ENCODE measurements at places on chromosomes 3 and 15. TPM values are rescaled to one million over a fixed set of nuclear protein-coding genes. Genes with fewer than 3 reads are reported as not detected.
A peak's percentile ranks its signal among the peaks of the same experiment; 100 is the strongest.

GRCh38 chr3:59920822-59921221 lies 871.0 kb upstream of the CFAP20DC start:
- DNase-seq, result no peak

- DNase-seq, result peak; percentile 98
Measured at GRCh38 chr15:52103217-52104207, 9.1 kb downstream of the BCL2L10 start.

Gene CD200
- 6.9 TPM for polyA plus RNA-seq

GRCh38 chr3:149319750-149320149 lies 13.7 kb downstream of the TM4SF18 start:
- no peak for DNase-seq

- DNase-seq, result no peak
Measured at GRCh38 chr3:112128843-112129727, 4.0 kb downstream of the GCSAM start.

- peak; percentile 4 for DNase-seq
Measured at GRCh38 chr3:167350245-167350862, 29.7 kb downstream of the ZBBX start.

DNA sequence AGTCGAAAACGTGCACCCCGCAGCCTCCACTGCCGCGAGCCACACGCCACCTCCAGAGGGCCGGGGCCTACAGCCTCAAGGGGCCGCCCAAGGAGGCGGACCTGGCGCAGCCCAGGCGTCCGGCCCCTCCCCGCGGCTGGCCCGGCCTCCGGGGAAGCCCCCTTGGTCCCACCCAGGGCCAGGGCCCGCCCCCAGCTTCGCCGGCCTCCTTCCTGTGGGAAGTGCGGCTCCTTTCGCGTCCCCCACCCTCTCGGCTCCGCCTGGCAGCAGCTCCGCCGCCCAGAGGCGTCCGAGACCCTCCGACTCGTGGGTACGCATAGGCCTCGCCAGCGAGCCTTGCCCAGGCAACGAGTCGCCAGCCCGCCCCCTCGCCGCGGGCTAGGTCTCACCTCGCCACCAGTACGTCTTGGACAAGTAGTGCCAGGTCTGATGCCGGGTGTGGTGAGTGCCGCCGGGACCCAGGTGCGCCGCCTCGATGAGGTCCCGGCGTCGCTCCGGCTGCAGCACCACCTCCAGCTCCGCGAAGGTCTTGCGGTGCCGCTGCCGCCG lies 642 bp downstream of the ZBTB11 start:
- DNase-seq, result peak; percentile 95

DNA sequence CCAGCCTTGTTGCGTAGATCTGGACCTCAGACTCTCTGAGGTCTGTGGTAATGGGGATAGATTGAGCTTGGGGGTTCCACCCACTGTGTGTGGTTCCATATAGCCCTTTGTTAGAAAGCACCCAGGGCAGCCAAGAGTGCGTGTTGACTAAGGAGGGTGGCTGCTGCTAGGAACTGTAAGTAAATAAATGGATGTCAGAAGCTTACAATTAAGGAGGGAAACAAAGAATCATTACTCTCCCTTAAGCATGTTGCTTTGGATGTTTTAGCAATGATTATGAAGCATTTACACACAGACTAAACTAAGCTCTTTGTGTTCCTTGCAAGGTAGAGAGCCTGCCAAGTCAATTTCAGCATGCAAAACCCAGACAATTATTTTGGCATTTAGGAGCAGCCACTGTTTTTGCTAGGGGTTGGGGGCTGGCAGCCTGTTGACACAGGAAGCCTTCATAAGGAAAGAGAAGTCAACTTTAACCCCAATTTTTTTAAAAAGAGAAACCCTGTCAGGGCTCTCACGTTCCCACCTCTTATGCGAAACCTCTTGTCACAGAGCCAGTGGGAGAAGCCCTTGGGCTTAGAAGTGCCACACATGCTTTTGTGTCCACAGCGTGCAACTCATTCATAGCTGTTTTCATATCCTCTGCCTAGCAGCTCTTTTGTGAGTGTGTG lies 127.8 kb downstream of the CMSS1 start:
- DNase-seq, result peak; percentile 33

Gene ALG1L2
- not detected for polyA plus RNA-seq

GRCh38 chr3:16052964-16053363 lies 121.5 kb upstream of the GALNT15 start:
- DNase-seq, result no peak

Gene GOLGB1
- polyA plus RNA-seq, result 7.4 TPM

Gene TTLL13
- polyA plus RNA-seq, result 0.04 TPM

- no peak for DNase-seq
Measured at GRCh38 chr3:146524961-146525360, 19.4 kb downstream of the PLSCR1 start.

- no peak for DNase-seq
Measured at GRCh38 chr3:66224220-66224619, 3.4 kb downstream of the SLC25A26 start.

GRCh38 chr3:49634736-49635135 lies 39.4 kb upstream of the APEH start:
- DNase-seq, result no peak

GRCh38 chr3:38575279-38575843 lies 74.1 kb downstream of the SCN5A start:
- no peak for DNase-seq

Gene TMEM45A
- 8.6 TPM for polyA plus RNA-seq

GRCh38 chr15:78671626-78672211 lies 30.7 kb upstream of the CHRNB4 start:
- DNase-seq, result no peak

DNA sequence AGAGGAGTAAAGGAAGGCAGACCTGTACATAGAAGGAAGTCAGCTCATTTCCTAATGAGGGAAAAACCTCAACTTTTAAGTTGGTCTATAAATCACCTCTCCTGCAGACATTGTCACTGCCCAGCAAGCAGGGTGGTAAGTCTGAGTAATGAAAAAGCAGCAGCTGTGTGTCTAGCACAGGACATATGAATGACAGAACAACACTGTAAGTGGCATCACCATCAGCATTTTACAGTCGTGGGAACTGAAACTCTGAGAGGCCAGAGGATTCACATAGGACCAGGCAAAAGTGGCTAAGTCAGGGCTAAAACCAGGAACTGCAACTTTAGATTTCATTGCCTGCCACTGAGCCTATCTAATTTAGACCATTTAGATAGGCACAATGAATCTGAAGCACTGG lies 235.6 kb downstream of the CLSTN2 start:
- DNase-seq, result no peak

Gene MESP1
- 1.0 TPM for polyA plus RNA-seq

Gene SUCNR1
- not detected for polyA plus RNA-seq

- DNase-seq, result peak; percentile 85
Measured at GRCh38 chr3:141441381-141442364, 45.2 kb upstream of the RASA2 start.

Gene CYP8B1
- polyA plus RNA-seq, result not detected

Gene LSMEM2
- not detected for polyA plus RNA-seq

Gene GAP43
- not detected for polyA plus RNA-seq

Gene CDAN1
- polyA plus RNA-seq, result 6.5 TPM

Gene ZNF502
- 1.0 TPM for polyA plus RNA-seq

DNA sequence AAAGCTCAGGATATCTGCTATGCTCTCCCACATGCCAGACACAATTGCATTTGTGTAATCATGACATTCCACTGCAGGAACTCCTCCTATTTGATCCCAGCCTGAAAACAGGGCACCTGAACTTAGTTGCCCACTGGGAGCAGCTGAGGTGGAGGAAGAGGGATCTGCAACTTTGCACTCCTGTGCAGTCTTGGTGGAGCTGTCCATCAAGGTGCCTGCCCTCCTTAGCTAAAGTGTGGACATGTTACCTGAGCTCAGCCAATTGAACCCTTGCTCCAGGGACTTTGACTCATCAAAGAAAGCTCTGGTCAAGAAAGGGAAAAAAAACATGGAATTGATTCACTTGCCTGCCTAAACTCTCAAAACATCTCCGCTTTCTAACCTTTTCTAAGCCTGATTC lies 33.3 kb upstream of the TUBGCP5 start:
- DNase-seq, result no peak

DNA sequence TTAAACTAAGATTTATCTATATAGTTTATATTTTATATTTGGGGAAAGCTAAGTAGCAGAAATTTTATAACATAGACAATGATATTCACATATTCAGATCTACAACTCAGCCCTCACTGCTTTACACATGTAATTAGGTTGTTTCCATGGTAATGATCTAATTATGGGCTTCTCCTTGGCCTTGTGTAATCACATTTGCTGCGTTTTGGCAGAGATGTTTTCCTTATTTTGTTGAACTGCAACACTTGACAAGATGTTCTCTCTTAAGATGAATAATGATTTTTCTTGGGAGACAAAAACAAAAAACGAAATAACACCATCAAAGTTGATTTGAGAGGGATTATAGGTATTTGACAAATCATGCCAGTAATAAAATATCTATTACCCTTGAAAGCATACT lies 635.6 kb upstream of the TBL1XR1 start:
- DNase-seq, result no peak

DNA sequence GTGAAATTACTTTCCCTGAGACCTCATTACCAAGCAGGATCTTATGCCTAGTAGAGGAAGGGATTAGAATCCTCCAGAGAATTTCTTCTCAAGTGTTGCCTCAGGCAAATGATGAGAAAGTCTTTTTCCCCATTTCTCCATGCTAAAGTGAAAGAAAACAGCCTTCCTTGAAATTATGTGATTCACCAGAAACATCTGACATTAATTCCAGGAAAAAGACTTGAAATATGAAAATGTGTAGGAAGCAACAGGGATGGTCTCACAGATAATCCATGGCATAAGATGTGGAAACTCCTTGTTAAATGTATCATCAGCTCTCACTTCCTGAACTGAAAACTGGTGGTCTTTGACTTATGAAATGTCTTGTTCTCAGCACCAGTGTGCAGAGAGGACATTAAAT lies 17.9 kb upstream of the ABI3BP start:
- DNase-seq, result no peak

- no peak for DNase-seq
Measured at GRCh38 chr3:152676810-152677379, 158.0 kb upstream of the P2RY1 start.

GRCh38 chr15:39471785-39472574 lies 108.9 kb upstream of the THBS1 start:
- no peak for DNase-seq

Gene DYNC1LI1
- 12.0 TPM for polyA plus RNA-seq

Gene STAB1
- polyA plus RNA-seq, result 413 TPM

GRCh38 chr3:30124435-30125370 lies 481.7 kb upstream of the TGFBR2 start:
- no peak for DNase-seq

- DNase-seq, result no peak
Measured at GRCh38 chr3:123346021-123346420, 102.9 kb downstream of the ADCY5 start.

- no peak for DNase-seq
Measured at GRCh38 chr15:74212494-74212893, 9.9 kb upstream of the STRA6 start.

GRCh38 chr3:123034996-123035395 lies 7.4 kb upstream of the SEMA5B start:
- no peak for DNase-seq

DNA sequence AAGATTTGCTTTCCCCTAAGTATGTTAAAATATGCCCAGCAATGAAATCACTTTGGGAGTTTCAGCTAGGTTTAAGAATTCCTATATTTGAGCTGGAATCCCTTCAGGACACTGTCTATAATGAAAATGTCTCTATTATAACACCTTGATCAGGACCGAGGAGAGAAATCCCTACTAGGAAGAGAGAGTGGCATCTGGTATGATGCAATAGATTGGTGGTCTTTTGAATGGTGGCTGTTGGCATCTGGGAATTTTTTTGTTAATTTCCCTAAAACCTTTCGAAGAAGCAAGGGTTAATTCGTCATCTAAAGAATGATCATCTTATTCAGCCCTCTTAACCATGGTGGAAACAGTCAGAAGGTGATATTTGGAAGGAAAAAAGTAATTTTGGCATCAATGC lies 43.0 kb downstream of the TIGIT start:
- DNase-seq, result no peak

DNA sequence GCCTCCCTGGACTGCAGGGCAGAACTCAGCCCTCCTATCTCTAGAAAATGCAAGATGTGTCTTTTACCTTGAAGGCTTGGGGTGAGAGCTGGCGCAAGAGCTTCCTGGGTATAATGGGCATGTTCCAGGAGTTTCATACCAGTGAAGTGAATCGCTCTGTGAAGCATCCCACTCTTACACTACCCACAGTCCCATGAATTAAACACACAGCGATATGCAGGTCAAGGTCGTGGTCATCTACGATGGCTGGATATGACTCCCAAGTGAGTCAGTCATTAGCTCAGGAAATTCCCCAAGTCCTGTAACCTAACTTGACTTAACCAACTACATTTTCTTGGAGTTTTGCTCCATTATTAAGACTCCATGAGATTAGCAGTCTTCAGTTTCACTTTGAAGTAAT lies 439.7 kb downstream of the NTRK3 start:
- DNase-seq, result peak; percentile 66

DNA sequence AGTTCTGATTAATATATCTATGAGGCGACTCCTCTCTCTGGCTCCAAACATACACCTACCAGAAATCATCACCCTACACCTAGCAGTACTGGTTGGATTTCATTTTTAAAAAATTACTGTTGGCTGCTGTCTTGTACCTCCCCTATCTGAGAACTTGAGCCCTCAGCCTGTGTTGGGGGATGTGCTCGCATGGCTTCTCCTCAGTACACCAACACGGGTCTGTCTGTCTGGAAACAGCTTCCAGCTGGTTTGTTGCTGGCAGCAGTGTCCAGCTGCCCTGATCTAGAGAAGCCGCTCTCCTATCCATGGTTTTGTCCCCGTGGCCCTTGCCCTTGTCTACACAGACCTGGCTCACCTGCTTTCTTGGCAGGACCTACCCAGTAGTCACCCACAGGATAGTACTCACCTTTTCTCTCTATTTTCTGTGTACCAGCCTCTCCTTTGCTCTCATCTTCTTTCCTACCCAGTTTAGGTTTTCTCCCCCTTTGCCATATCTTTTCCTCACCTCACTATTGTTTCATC lies 43.2 kb upstream of the NEDD4 start:
- DNase-seq, result no peak

DNA sequence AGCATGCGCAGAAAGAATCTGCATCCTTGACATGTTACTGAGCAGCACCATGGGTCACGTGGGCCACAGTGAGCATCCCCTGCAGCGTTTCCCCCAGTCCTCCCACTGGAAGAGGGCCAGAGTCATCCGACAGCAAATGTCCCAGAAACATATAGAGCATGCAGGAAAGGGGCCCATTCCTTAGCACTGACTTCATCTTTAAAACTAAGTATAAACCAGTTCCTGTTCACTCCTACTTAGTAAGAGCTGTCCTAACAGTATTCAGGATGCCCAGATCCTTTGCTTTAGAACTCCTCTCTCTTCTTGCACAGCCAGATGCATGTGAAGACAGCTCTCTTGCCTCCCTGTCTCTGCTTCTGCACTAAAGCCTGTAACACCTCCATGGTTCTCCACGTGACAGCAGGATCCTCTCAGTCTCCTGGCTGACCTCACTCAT lies 79.3 kb upstream of the OXTR start:
- DNase-seq, result peak; percentile 46

Gene MITF
- 1.6 TPM for polyA plus RNA-seq

GRCh38 chr3:66473181-66473580 lies 27.6 kb downstream of the LRIG1 start:
- DNase-seq, result peak; percentile 59

DNA sequence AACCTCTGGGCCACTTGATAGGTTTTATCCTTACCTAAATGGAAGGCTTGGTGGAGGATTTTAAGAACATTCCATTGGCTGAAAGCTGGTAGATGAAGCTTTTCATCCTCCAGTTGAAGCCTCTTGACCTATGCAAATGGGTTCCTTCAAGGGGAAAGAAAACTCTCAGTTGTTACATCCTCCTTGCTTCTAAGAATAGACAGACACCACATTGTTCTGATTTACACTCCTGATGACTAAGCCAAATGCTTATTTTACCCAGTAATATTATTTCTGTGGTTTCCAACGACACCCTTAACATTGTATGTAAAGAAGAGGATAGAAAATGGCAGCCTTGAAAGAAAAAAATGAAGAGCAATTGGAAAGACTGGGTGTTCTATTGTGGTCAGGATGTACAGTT lies 480.5 kb downstream of the OTOL1 start:
- DNase-seq, result no peak
